MG63 (cell line): ENCODE measurements at places on chromosomes 11 and 22.

DNA sequence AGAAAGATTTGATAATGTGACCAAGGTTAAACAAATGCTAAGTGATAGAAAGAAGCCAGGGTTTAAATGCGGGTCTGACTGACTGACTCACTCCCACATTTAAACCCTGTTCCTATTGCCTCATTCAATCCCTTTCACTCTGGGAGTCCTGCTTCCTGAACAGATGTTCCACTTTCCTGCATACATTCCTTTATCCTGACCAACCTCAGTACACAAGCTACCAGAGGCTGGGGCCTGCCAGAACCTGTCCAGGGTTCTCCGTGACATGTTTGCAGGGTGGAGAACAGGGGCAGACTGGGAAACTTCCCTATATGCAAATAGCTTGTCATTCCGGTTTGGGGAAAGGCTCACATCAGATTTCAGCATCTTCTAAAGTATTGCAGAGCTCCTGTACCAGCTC is 3.0 kb upstream of the ANKK1 start:
- DNase-seq = peak; percentile 86

DNA sequence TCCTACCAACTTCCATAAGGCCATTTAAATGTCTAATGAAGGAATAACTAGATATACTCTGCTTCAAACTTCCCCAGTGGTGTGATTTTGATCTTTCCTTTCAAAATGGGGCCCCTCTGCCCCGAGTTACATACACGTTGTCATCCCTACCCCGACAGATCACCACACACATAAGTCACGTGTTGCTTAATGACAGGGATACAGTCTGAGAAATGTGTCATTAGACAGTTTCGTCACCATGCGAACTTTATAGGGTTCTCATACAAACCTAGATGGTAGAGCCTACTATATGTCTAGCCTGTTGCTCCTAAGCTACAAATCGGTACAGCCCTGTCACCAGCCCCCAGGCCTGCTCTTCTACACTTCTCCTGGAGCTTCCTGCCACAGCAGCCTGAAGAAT is 49.8 kb upstream of the SCUBE2 start:
- DNase-seq = no peak

DNA sequence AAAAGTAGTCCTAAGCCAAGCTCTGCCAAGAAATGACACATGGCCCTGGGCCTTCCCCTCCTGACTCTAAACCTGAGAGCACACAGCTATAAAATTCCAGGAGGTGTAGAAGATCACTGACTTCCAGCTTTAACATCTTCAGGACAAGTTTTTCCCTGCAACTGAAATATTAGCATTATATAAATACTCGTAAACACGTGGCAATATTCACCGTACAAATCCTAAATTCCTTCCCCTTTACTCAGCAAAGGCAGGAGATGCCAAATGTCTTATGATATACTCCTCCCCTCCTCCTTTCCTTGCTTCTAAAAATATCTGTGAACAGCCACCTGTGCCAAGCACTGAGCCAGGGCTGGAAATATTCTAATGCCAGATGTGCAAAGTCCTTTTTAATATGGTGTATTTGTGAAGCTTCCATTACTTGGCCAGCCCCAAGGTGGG is 194.0 kb downstream of the LARGE1 start:
- DNase-seq = peak; percentile 34

- no peak for DNase-seq
Observed at GRCh38 chr11:97557399-97557798, 1167.6 kb downstream of the JRKL start.

DNA sequence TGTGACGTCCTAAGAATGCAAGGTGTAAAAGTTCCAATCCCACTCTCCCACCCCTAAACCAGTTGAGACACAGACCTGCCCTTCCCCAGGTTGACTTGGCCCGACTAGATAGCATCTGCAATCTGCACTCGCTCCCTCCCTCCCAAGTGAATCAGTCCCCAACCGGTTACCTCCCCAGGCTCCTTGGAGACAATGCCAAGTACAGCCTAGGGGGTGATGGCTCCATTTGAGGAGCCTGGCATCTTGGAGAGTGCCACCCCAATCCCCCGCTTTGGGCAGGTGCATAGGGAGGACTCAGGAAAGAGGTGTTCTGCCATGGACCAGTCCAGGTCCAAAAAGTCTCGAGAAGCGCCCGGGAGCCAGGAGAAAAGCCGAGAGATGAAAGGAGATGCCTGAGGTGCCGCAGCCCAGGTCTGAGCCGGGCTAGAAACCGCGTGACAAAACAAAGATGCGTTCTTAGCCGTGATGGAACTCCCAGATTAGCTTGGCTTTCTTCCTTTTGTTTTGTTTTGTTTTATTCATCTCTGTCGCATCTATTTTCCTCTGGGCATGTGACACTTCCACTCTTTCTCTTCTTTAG is 18.7 kb upstream of the SNX32 start:
- DNase-seq = no peak

- peak; percentile 60 for DNase-seq
Observed at GRCh38 chr11:48107188-48107704, 109.4 kb upstream of the OR4B1 start.

DNA sequence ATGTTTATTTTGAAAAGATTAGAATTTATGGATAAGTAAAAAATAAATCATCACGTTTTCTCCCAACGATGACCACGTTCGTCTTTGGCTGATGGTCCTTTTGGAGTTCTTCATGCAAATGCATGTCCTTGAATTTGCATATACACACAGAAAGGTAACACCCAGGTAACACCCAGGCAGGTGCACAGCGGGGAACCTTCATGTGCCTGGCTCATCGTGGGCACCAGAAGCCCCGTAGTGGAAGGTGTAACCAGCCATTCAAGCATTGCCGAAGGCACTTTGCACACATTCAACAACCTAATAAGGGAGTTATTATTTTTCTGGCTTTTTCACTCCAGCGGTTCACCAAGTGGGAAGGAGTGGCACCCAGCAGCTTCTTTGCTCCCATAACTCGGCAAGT is 404.6 kb downstream of the TBC1D22A start:
- DNase-seq = no peak

GRCh38 chr11:122726028-122726427 is 70.5 kb downstream of the UBASH3B start:
- no peak for DNase-seq

- no peak for DNase-seq
Observed at GRCh38 chr11:66462010-66462409, 4.7 kb upstream of the PELI3 start.

DNA sequence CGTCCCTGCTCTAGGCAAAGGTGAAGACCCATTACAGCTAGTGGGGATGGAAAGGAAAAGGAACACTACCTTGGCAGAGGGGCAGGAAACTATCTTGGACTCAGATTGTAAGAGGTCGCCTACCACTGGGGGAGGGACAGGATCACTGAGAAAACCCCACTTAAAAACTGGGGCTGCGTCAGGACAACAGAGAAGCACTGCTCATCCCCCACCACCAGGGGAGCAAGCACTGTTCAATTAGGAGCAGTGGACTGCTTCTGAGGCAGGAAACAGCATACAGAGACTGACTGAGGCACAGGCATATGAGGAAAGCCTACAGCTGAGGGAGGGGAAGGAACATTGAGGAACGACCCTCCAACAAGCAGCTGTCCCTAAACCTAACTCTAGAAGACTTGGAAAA is 20.8 kb upstream of the DLAT start:
- DNase-seq = peak; percentile 2

DNA sequence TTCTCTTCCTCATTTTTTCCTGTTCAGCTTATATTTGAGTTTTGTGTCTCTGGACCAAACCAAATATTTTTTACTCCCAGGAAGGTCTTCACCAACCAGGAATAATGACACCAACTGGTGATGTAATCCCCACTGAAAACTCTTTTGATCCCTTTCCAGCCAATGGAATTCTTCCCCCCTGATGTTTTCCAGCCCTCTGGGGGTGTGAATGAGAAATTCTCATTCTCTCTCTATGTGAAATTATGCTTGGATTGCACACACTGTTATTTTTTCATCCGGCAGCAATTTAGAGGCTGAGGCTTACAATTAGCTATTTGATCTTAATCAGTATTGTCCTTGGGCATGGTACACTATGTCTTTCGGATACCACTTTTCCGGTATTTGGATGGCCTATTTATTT is 39.5 kb upstream of the SLC1A2 start:
- DNase-seq = no peak

- DNase-seq = no peak
Observed at GRCh38 chr11:65879617-65880016, at the start of gene CTSW. TSS of gene CTSW (plus strand) at chr11:65879837. CDS start at chr11:65879855, 18 bp downstream.

DNA sequence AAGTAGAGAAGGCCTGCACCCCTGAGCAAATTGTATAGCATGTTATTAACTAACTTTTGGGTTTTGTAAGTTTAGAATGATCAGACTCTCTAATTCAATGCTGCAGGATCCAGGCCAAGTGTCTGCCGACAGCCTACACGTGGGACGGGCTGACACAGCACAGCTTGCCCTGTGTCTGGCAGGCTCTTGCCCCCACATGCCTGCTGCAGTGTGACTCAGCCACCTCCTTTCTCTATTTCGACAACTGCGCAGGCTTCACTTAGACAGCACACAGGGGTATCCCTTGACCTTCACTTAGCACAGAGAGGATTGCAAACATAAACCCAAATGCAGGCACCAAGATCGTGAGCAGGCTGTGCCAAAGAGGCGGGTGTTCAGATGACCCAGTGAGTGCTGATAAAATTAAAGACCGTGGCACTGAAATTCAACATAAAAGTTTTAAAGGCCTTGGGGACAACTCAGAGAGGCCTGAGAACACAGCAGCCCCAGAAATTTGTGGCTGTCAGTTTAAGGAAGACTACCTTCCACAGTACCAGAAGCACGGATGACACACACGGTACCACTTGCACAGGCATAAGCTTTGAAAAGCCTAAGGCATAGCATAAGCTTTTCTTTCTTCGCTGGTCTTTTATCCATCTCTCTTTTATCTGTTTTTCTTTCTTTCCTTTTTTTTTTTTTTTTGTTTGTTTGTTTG is 37.8 kb downstream of the SCN3B start:
- peak; percentile 76 for DNase-seq

DNA sequence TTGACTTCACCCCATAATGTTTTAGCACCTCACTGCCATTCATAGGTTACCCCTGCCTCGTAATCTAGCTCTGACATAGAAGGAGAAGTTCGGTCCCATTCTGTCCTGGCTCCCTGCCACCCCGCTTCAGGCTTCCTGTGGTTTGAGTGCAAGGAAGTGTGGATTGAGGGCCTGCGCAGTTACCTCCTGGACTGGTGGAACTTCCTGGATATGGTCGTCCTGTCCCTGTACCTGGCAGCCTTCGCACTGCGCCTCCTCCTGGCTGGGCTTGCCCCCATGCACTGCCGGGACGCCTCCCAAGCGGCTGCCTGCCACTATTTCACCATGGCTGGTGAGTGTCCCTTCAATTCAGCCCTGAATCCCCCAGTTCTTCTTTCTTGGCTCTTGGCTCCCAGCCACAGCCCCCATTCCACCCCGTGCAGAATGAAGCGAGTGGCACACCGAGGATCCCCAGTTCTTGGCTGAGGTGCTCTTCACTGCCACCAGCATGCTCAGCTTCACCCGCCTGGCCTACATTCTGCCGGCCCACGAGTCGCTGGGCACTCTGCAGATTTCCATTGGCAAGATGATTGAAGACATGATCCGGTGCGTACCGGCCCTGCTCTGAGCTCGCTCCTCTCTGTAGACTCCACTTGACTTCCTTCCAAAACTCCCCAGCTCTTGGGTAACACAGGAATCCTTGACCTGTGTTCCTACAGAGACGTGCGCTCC is 15.4 kb downstream of the ART5 start:
- no peak for DNase-seq

DNA sequence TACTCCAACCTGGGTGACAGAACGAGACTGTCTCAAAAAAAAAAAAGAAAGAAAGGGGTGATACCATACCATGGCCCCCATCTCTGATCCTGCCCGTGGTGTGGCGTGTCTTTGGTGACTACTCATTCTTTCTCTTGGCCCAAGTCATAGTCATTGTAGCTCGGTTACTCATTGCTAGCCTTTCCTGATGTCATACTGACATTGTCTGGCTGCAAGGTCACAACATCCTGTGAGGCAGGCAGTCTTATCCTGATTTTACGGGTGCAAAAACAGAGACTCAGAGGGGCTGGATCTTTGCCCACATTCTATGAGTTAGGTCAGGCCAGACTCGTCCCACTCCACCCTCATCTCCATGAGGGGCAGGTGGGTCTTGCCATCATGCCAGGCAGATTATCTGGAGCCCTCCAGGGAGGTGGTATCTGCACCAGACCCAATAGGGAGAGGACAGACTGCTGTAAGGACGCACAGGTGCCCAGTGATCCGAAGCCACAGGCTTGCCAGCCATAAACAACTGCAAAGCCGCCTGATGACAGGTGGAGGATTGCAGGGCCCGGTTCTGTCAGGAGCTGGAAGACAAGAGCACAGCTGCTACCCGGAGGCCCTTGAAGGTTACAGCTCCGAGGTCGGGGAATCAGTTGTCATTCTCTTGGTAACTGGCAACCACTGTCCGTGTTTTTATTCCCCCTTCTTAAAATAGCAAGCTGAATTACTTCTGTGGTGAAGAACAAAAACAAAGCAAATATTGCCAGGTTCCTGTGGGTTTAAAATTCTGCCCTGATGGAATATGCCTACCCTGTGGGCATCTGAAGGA is 13.8 kb downstream of the TOM1 start:
- peak; percentile 76 for DNase-seq

- DNase-seq = no peak
Observed at GRCh38 chr11:94322501-94322900, 18.1 kb downstream of the IZUMO1R start.
